Endothelial cell of umbilical vein (primary cell): ENCODE measurements at places on chromosomes 12 and 14. TPM values are rescaled to one million over a fixed set of nuclear protein-coding genes. Genes with fewer than 3 reads are reported as not detected.

NPAS3 gene
- 0.13 and 0.65 TPM in 2 replicates for total RNA-seq

PZP gene
- total RNA-seq: 0.84 and 0.88 TPM in 2 replicates

PTPRR gene
- 0.46 and 0.72 TPM in 2 replicates for total RNA-seq

GPR132 gene
- not detected in 2 replicates for total RNA-seq

ZFYVE26 gene
- 26.3 and 27.7 TPM in 2 replicates for total RNA-seq

ALX1 gene
- 2.2 and 3.4 TPM in 2 replicates for total RNA-seq
